WTC11 (cell line): ENCODE measurements at places on chromosomes 3 and 15.

DNA sequence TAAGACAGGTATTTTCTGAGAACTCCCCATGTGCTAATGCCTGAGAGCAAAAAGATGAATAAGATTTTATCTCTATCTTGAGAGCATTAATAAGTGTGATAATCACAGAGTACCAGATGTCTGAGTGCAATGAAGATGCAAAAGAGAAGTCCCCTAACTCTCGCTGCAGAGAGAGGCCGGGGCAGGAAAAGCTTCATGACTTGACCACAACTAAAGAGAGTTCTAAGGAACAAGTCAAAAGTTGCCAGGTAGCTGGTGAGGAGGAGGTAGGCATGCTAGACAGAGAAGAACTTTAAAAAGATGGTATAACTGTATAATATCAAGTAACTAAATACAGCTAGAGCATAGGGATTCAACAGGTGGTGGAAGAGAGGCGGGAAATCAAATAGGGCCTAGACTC is 28.8 kb downstream of the MTMR10 start:
- no peak for DNase-seq

- no peak for DNase-seq
These were observed 7.6 kb upstream of the SEMA7A start for GRCh38 chr15:74441248-74441941.

DNA sequence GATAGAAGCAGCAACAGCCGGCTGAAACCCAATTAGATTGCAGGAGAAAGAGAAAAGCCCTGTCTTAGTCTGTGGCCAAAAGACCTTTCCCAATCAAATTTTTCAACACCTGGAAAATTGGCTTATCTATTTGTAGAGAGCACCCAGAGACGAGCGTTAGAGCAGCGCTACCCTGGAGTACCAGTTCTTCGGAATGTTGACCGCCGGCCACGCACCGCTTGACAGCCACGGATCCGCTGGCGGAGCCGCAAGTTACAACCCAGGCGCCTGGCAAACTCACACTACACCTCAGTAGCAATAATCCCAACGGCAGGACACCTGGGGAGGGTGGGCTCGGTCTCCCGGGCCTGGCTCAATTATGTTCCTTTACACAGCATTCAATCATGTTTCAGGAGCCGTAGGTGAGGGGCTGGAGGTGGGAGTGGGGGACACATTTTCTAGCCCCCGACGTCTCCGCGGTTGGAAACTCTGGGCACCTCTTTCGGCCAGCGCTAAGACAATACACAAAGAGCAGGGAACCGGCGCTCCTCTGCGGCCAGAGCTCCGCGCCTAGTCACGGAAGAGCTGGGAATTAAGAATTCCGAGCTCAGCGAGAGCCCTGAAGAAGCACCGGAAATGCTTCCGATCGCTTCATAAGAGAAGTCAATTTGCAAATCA is 1.2 kb downstream of the MB21D2 start:
- peak; percentile 55 for DNase-seq

GRCh38 chr3:38219609-38220197 is 45.9 kb upstream of the SLC22A13 start:
- no peak for DNase-seq

- no peak for DNase-seq
These were observed at the start of gene CALML4 for GRCh38 chr15:68204776-68205557. TSS of gene CALML4 (minus strand) at chr15:68205332. CDS start at chr15:68205247, 85 bp downstream.

GRCh38 chr15:31347067-31347975 is 20.7 kb downstream of the KLF13 start:
- DNase-seq: no peak

DNA sequence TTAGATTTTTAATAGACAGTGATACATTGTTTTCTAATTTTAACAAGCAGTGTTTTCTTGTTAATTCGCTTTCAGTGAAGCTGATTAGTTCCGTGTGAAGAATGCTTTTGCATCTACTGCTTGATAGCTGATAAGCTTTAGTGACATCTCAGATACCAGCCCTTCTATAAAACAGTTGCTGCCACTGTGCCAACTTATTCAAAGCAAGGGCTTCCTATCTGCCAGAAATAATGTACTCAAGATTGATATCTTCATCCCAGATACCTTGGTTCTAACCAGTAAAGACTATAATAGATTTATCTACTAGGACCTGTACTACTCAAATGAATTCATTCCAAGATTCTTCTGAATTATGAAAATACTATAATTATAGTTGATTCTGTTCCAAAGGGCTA is 30.4 kb downstream of the RARB start:
- no peak for DNase-seq

DNA sequence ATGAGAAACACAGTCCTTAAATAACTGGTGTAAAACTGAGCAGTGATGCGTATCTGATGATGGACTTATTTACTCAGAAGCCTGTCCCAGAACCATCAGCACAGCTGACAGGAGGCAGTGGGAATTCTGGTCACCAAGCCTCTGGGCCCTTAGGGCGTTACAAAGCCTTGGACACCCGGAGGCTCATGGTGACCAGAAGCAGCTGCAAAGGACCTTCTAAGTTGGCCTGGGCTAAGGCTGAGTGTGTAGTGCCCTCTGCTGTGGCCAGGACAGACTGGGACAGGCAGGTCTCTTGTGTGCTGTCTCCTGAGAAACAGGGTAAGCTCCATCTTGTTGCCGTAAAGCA is 168.9 kb downstream of the ATP10A start:
- DNase-seq: no peak

GRCh38 chr3:377158-377561 is 180.6 kb downstream of the CHL1 start:
- DNase-seq: no peak

GRCh38 chr3:94098452-94098851 is 35.6 kb downstream of the NSUN3 start:
- no peak for DNase-seq

DNA sequence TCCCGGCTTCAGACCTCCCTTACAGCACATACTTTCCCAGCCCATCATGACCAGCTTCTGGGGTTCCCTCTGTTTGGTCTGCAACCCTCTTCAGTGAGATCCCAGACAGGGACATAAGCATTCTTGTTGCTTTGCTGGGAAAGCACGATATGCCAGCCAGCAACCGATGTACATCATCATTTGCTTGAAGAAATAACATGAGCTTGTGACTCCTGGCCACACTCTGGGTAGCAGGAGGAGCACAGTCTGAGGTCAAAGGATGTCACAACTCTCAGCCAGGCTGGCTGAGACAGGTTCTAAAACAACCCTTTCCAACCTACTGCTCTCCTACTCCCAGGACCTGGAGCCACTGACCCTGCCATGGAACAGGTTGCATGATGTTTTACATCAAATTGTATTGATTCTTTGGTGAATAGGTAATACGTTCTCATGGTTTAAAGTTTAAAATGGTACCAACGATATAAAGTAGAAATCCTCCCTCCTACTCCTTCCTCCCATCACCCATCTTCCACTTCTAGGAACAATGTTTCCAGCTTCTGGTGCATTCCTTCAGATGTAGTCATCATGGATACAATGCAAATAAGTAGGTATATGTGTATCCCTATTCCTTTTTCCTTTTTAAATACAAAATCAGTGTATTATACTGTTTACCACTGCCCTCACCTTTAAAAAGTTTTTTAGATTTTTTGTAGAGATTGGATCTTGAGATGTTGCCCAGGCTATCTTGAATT is 190.3 kb downstream of the OPA1 start:
- no peak for DNase-seq

GRCh38 chr3:14077310-14077709 is 47.4 kb downstream of the CHCHD4 start:
- no peak for DNase-seq
